ENCODE measurements at places on chromosomes 1 and 21. TPM values are rescaled to one million over a fixed set of nuclear protein-coding genes. Genes with fewer than 3 reads are reported as not detected.

The LCE5A gene
- not detected for total RNA-seq

The RAB7B gene
- total RNA-seq: not detected

The OR2T29 gene
- not detected for total RNA-seq

The RABGAP1L gene
- 40.6 TPM for total RNA-seq

The SMPDL3B gene
- total RNA-seq: 0.29 TPM

The MYOG gene
- total RNA-seq: not detected

GRCh38 chr1:187665483-187665882 lies 836.7 kb downstream of the PLA2G4A start:
- no peak overlapping the region for H3K4me3 ChIP-seq
- no peak for DNase-seq
- no peaks in the 10 kb centered on the region for H3K36me3 ChIP-seq
- no peaks in the 10 kb centered on the region for H3K4me1 ChIP-seq

DNA sequence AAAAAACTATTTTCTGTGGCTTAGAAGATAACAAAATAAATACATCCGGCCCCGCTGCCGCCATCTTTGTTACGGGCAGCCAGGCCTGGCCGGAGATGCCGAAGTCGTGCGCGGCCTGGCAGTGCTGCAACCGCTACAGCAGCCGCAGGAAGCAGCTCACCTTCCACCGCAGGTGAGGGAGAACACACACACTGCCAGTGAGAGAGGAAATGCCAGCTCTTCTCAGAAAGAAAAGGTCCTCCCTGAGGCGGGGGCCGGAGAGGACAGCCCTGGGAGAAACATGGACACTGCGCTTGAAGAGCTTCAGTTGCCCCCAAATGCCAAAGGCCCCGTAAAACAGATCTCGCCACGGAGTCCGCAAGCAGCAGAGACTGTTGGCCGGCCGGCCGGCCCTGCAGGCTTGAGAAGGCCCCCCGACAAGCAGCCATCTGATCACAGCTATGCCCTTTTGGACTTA lies 323.2 kb downstream of the AMY1C start:
- no peaks in the 10 kb centered on the region for H3K4me1 ChIP-seq
- H3K27ac ChIP-seq: no peak overlapping the region
- no peaks in the 10 kb centered on the region for H3K36me3 ChIP-seq

GRCh38 chr1:175237389-175237788 lies 44.8 kb upstream of the KIAA0040 start:
- H3K27ac ChIP-seq: peak overlapping the region; percentile 5
- H3K27me3 ChIP-seq: no peaks in the 10 kb centered on the region
- peak overlapping the region; percentile 0 for H3K4me3 ChIP-seq
- DNase-seq: no peak
- H3K4me1 ChIP-seq: peaks cover 31% of the 10 kb centered on the region

DNA sequence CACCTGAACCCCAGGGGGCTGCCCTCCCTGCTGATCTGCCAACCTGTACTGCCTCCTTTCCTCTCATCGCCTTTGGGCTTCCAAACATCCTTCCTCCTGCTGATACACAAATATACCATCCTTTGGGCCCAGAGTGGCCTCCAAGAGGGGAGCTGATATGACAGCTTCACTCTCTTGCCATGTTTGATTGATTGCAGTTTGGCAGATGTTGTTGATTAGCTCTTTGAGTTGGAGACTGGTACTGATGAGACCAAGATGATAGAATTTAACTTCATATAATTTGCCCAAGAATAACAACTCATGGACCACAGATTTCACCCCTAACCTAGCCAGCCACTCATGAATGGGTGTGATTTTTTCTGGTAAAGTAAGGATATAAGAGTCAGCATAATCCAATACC lies 227.8 kb downstream of the HHAT start:
- no peaks in the 10 kb centered on the region for H3K4me1 ChIP-seq
- no peaks in the 10 kb centered on the region for H3K27me3 ChIP-seq
- H3K36me3 ChIP-seq: no peaks in the 10 kb centered on the region
- no peak overlapping the region for H3K4me3 ChIP-seq

GRCh38 chr1:91608876-91609275 lies 108.2 kb downstream of the CDC7 start:
- H3K27ac ChIP-seq: no peak overlapping the region
- H3K27me3 ChIP-seq: no peaks in the 10 kb centered on the region
- no peak for DNase-seq

GRCh38 chr1:58060559-58061170 lies 485.9 kb downstream of the OMA1 start:
- H3K4me1 ChIP-seq: no peaks in the 10 kb centered on the region
- H3K36me3 ChIP-seq: no peaks in the 10 kb centered on the region
- H3K27me3 ChIP-seq: no peaks in the 10 kb centered on the region
- no peak overlapping the region for H3K4me3 ChIP-seq
- no peak for DNase-seq
- H3K27ac ChIP-seq: no peak overlapping the region

GRCh38 chr1:37865348-37866120 lies 6.1 kb upstream of the MTF1 start:
- H3K27ac ChIP-seq: no peak overlapping the region
- DNase-seq: no peak
- H3K36me3 ChIP-seq: peaks cover 33% of the 10 kb centered on the region
- H3K4me3 ChIP-seq: no peak overlapping the region
- H3K27me3 ChIP-seq: no peaks in the 10 kb centered on the region
- peaks cover 11% of the 10 kb centered on the region for H3K4me1 ChIP-seq

DNA sequence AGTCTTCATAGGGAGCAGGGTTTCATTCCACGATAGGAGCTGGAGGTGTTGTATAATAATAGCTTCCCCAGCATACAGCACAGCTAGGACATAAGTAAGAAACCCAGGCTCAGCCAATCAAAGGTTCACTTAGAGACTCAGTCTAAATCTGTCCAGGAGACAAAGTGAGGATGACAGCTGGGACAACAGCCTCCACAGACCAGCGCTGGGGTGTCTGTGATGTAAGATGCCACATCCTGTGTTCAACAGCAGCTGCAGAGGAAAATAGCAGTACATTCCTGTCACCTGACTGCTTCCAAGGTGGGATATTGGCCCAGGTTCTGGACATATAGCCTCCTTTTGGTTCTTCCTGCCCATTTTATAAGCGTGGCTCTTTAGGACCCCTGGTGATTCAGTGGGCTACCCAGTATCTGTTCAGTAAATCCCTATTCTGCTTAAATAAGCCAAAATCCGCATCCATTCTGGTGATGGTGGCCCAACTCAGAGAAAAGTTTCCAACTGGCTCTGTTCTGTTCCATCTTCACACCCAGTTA lies 176.8 kb upstream of the SYT6 start:
- H3K4me1 ChIP-seq: peaks cover 43% of the 10 kb centered on the region
- no peak overlapping the region for H3K4me3 ChIP-seq
- H3K27me3 ChIP-seq: peaks cover 7% of the 10 kb centered on the region
- no peak for DNase-seq
